Epithelial cell of proximal tubule (primary cell): ENCODE measurements at places on chromosomes 3 and 15. TPM values are rescaled to one million over a fixed set of nuclear protein-coding genes. Genes with fewer than 3 reads are reported as not detected.

The LRRC34 gene
- total RNA-seq, result 9.8 and 17.1 TPM in 2 replicates

- DNase-seq, result no peak
These were observed 303.8 kb upstream of the CDIN1 start for GRCh38 chr15:36275656-36276055.

DNA sequence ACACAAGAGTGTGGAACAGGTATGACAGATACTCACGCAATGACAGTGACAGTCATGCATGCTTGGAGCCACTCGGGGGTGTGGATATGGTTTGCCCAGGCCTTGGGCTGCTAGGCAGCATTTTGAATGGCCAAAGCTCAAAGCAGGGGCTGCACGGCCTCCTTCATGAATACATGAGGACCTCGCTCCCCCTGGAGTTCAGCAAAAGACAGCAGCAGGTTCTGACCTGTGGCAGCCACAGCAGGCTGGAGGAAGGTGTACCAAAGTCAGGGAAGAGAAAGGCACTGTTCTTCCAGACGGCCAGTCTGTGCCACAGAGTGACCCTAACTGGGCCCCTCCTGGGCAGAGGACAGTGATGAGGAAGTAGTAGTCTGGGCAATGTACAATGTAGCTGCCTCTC, 88.2 kb upstream of the C2CD4B start:
- DNase-seq, result no peak

The CA12 gene
- 6.3 and 19.7 TPM in 2 replicates for total RNA-seq

The GRAMD1C gene
- total RNA-seq, result 1.6 and 8.6 TPM in 2 replicates

The SAMMSON gene
- total RNA-seq, result not detected in 2 replicates

DNA sequence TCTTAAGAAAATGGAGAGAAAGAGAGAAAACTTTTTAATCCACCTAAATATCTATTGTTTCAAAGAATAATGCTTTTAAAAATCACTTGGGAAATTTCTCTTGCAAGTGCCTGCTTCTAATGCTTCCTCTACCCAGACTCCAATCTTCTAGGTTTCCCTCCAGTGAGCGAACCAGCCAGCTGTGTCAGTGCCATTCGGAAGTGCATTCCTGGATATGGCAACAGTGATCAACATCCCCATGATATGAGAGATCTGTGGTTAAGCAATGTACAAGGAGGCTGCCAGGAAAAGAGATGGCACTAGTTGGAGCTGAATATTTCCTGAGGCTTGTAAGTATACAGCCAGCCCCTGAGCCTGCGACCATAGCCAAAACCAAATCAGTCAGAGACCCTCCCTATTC, 53.3 kb upstream of the KCNMB2 start:
- DNase-seq, result peak; percentile 85
